ENCODE measurements at places on chromosomes 7 and 10.

DNA sequence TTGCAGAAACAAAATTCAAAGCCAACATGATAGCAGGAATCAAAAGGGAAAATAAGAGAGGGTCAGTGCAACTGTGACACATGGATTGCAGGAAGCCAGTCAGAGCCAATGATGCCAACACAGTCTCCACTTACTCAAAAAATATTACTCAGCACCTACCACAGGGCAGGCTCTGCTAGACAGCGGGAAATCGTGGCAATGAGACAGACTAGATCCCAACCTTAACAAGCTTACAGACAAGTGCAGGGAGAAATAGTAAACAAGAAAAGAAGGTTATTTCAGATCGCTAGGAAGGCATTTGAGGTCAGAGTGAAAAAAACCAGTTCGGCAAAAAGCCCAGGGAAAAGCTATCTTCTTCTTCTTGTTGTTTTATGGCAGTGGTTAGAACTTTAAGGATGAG, 45.2 kb upstream of the NPFFR1 start:
- DNase-seq = no peak

DNA sequence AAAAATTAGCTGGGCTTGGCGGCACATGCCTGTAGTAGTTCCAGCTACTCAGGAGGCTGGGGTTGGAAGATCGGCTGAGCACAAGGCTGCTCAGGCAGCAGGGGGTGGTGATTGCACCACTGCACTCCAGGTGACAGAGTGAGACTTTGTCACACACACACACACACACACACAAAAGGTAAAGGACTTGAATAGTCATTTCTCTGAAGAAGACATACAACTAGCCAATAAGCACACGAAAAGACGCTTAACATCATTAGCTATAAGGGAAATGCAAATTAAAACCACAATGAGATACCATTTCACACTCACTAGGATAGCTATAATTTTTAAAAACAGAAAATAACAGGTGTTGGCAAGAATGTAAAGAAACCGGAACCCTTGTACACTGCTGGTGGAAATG, 48.6 kb downstream of the HIP1 start:
- no peak for DNase-seq

DNA sequence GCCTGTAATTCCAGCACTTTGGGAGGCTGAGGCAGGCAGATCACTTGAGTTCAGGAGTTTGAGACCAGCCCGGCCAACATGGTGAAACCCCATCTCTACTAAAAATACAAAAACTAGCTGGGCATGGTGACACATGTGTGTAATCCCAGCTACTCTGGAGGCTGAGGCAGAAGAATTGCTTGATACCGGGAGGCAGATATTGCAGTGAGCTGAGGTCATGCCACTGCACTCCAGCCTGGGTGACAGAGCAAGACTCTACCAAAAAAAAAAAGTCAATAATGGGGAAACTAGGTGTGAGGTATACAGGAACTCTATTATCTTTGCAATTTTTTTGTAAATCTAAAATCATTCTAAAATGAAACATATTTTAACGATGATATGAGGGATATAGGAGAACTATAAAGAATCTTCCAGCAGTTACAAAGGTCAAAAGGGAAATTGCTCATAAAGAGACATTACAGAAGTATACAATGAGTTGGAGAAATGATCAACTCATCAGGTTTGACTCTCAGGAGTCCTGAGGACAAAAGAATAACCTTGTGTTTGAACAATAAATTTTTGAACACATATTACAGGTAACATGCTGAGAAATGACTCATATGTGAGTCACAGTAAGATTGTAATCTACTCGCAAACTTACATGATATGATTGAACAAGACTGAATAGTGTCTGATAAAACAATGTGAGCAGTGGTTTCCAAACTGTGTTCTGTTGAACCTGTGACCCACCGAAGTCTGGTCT, 272.6 kb downstream of the FGFR2 start:
- no peak for DNase-seq

- no peak for DNase-seq
These were observed 143.1 kb upstream of the CDCA7L start for GRCh38 chr7:22088827-22089226.

DNA sequence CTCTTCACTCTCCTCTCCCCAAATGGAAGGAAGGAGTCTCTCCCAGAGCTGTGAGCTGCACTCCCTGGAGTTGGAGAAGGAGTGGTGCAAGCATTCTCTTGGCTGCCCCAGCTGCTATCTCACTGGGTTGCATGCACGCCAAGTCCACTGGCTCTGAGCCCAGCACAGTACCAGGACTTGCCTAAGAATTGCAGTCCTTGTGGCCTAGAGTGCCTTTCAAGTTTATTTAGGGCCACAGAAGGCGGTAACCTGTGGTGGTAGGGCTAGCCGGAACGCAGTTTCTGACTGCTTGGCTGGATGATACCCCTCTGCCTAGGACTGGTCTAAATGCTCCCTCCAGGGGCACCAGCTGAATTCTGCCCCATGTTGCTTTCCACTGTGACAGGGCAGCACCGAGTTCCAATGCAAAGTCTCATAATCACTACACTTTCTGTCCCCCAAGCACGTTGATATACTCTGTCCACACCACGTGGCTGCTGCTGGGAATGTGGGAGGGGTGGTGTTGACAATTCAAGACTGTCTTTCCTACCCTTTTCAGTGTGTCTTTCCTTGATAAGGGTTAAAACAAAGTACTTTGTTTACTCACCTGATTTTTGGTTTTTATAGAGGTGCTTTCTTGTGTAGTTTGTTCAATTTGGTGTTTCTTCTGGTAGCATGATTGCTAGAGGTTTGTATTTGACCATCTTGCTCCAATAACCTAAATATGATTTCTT, 57.0 kb downstream of the PHTF2 start:
- DNase-seq = no peak

DNA sequence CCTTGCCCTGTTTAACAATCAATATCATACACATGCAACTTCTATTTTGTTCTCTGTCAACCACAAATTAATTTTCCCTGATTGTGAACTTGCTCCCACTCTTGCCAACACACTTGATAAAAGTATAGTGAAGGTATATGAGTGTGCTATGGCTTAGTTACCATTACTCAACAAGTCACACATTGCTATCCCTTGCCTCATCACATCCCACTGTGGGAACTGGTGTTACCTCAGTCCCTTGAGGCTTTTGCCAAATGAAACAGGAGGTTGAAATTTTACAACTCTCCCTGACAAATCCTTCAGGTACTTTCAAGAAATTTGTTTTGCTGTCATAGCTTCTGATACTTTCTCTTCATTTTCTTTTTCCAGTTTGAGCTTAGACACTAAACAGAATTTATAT, 472.5 kb upstream of the SEMA3D start:
- DNase-seq = no peak

- DNase-seq = no peak
These were observed 178.6 kb upstream of the BET1 start for GRCh38 chr7:94182721-94183120.

- no peak for DNase-seq
These were observed 236.5 kb downstream of the ARL4A start for GRCh38 chr7:12923971-12924370.

DNA sequence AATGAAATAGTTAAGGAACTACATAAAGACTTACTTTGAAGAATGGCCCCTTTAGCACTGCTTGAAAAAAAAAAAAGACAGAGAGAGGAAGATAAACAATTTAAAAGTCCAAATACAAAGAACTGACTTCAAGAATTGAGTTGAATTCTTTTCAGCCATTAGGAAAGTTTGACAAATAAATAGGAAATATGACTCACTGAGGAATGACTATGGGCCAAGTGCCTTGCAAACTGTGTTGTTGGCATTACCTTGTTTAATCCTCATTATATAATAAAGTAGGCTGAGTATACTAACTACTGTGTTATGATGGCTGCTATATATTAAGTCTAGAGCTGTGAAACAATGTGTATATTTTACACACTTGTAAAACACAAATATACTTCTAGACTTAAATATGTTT, 151.1 kb downstream of the ELMO1 start:
- no peak for DNase-seq

GRCh38 chr10:123381224-123381623, 227.0 kb downstream of the BUB3 start:
- DNase-seq = no peak

- DNase-seq = no peak
These were observed 10.1 kb downstream of the OTUD1 start for GRCh38 chr10:23448802-23449570.

DNA sequence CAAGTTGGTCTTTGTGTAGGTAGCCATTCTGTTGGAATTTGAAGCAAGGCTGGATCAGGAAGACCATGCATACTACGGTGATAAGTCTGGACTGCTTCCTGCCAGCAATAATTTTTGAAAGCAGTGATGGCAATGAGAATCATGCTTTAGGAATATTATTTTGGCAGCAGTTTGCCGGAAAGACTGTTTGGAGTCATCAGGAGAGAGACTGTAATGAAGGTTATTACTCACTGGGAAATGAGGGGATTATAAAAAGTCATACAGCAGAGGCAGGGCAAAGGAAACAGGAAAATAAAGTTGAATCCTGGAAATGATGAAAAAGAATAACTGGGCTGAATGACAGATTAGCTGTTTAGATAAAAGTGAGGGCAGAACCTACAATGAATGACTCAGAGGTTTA, 1136.8 kb upstream of the AUTS2 start:
- DNase-seq = no peak

DNA sequence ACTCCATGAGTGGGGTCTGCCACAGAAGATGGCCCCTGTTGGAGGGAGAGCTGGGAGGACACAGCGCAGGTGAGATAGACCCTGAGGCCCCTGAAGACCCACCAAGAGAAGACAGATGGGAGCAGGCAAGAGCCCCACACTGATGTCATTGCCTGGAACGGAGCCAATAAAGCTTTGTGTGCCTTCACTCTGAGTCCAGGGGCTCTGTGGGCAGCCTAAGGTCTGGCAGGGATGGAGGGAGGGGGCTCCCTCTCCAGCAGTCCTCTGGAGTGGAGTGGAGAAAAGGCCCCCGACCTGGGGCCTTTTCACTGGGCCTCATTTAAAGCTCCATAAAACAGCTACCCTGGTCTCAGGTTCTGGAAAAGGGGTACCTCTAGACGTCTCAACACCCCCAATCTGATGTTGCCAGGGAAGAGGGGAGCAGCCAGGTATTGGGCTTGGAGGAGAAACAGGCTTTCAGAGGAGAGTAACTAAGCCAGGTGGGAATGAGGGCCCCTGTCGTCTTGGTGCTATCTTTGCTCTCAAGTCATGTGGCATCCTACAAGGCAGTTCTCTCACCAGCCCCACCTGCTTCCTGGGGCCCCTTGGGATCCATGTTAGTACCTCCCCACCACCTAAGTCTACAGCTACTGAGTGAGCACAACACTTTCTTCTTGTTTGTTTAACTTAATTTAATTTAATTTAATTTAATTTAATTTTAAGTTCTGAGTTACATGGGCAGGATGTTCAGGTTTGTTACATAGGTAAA, 1.4 kb downstream of the C10orf62 start:
- no peak for DNase-seq

DNA sequence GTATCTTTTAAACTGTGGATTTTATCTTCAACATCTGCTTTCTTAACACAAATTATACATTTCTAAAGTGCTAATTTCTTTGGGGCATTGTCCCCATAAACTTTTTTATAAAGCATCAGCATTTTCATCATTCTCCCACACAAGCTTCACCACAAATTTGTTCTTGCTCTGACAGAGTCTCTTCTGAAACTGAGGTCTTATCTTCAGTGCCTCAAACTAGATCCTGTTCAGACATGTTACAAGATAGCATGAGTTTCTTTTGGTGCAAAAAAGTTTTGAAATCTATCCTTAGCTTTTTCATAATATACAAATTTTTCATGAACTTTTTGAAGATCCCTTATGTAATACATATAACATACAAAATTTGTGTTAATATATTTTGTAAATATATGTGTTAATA, 346.6 kb downstream of the IPMK start:
- no peak for DNase-seq

- no peak for DNase-seq
These were observed 40.8 kb downstream of the BLNK start for GRCh38 chr10:96230527-96230926.

GRCh38 chr10:97549587-97550322, 22.8 kb upstream of the ANKRD2 start:
- DNase-seq = no peak

GRCh38 chr7:31811650-31812461, 124.8 kb downstream of the PPP1R17 start:
- no peak for DNase-seq

GRCh38 chr10:91299999-91300575, 79.6 kb downstream of the PCGF5 start:
- DNase-seq = no peak

DNA sequence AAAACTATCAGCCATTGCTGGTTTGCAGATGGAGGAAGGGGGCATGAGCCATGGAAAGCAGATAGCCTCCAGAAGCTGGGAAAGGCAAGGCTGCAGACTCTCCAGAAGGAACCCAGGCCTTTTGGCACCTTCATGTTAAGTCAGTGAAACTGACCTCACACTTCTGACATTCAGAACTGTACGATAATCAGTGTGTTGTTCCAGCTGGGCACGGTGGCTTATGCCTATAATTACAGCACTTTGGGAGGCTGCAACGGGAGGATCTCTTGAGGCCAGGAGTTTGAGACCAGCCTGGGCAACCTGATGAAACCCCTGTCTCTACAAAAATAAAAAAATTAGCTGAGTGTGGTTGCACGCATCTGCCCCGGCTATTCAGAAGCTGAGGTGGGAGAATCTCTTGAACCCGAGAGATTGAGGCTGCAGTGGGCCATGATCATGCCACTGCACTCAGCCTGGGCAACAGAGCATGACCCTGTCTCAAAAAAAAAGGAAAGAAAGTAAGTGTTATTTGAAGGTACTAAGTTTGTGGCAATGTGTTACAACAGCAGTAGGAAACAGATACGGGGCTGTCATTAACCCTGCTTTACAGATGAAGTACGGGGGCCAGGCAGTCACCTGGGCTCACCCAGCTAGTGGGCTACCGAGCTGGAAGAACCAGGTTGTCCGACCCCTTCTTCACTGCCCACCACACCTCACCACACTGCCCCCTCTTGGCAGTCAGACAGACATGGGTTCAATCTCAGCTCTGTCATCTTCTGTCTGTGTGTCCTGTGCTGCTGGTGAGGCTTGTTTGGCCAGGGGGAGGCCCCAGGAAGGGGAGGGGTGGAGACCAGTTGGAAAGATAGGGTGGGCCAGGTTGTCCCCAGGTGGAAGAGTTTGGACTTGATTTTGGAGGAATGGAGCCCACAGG, 18.3 kb downstream of the CHST3 start:
- DNase-seq = no peak

DNA sequence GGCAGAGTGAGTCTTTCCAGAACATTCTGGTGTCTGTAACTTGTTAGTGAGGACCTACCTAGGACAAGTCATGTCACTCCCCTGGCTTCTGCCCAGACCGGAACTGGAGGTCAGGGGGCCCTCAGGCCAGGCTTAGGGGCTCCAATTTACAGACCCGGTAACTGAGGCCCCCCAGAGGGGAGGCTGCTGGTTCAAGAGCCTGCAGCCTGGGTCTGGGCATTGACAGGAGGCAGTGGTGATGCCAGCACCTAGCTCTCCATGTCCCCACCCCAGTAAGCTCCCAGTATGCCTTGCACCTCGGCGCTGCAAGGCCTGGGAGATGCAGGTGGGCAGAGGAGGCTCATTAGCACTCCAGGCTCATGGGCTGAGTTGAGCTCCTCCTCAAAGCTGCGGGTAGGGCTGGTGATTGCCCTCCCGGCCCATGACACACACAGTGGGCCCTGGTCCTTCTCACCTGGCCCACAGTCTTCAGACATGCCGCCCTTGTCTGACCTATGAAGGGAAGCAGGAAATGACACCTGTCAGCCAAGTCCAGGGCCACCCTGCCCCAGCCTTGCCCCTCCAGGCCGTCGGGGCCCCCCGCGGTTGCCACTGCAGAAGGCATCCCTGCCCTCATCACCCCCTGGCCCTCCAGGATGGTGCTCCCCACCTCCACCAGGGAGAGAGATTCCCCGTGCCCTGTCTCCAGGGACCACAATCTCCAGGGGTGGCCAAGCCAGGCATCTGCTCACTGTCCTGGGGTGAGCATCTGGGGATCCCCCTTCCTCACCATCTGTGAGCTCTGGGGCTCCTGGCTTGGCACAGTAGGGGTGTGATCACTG, 88.3 kb upstream of the TMEM248 start:
- no peak for DNase-seq

Measured in stimulated activated CD8-positive, alpha-beta memory T cell treated with anti-CD3 and anti-CD28 coated beads, Interleukin-7, amount 100 ng/mL, for 1 hour (primary cell).